KBM-7 (cell line): ENCODE measurements at places on chromosomes 3 and 15.

GRCh38 chr15:75727851-75728715 is 15.4 kb upstream of the CSPG4 start:
- peak; percentile 80 for DNase-seq

DNA sequence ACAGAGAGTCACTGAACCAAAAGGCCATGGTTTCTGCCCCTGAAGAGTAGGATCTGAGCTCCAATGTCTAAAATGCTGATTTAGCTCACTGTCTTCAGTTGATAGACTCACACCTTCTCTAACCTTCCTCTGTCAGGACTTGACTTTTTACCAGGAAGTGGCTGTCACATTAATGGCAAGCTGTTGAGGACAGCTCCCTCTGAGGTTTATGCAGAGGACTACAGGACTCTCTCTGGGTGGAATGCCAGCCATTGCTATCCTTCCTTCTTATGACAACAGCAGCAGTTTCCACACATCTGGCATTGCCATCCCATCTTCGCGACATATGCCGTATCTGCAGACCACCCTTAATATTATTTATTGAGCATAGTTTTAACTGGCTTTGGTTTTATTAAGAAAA is 103.8 kb upstream of the PRICKLE2 start:
- peak; percentile 3 for DNase-seq

- DNase-seq, result no peak
Observed at GRCh38 chr3:129548104-129548965, 5.4 kb downstream of the H1-8 start.

DNA sequence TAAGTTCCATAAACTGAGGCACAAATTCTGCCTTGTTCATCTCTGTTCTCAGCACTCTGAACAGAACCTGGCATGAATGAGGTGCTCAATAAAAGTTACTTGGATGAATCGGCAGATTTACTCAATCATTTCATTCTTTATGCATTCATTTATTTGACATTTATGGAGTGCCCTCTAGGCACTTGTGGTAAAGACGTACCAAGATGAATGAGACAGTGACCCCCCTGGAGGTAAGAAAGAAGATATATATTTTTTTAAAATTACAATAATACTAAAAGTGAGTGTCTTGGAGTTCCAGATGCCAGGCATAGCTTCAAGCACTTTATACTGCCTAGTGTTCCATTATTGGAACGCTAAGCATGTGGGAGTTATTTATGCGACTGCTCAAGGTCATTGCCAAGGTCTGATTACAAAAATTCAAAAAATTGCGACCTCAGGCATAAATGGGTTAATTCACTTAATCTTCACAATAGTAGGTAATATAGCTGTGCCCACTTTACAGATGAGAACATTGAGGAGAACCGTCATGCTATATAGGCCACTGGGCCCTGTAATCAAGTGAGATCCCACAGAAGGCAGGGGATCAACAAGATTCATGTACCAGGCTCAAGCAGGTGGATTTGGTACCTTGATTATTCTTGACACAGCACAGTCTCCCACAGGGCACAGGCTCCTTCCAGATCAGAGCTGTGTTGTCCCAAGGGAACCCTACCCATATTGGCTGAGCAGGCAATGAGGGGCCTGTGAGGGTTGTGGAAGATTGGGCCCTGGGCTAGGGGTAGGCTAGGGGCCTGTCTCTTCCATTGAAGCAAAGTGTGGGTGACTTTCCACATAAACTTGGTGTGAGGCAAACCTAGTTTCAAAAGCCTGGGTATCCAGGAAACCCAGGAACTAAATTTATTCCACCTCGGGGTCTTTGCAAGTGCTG is 10.7 kb downstream of the XIRP1 start:
- no peak for DNase-seq

DNA sequence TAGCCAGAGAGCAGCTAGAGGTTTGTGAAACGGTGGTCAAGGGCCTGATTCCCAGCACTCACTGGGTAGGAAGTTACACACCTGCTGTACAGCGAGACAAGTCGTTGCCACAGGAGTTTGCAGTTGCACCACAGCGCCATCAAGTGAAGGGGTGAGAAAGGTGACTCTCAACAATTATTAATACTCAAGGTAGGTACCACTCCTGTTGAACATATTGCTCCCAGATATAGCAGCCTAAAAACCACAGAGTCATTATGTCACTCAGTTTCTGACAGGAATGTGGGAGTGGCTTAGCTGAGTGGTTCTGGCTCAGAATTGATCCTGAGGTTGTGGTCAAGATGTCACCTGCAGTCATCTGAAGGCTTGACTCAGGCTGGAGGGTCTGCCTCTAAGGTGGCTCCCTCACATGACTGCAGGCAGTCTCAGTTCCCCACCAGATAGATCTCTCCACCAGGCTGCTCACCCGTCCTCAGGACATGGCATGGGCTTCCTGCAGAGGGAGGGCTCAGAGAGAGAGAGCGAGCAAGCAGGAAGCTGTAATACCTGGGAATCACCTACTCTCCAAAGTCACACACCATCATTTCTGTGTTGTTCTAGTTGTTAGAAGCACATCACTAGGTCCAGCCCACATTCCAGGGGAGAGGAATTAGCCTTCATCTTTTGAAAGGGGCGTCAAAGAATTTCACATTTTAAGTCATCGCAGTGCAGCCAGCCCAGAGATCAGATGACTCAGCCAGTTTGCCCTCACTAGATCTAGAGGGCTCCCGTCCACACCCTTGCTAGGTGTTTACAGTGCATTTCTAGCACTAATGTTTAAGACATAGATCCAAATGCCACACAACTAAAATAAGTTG is 17.0 kb upstream of the ANO10 start:
- peak; percentile 38 for DNase-seq

- DNase-seq, result no peak
Observed at GRCh38 chr3:31621314-31621713, 88.6 kb downstream of the STT3B start.

DNA sequence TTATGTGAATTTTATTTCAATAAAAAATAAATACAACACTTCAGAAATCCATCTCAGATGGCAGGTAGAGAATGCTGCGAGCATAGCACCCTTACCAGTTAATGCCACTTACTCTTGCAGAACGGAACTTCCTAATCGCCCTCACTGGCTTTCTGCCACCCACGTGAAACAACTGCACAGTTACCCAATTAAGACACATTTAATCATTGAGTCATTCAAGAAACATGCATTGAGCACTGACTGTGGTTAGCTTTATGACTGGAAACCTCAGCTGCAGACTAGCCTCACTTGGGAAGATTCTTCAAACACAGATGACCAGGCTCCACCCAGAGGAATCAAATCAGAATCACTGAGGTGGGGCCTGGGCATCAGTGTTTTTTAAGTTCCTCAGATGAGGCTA is 5.6 kb upstream of the MFGE8 start:
- peak; percentile 64 for DNase-seq

DNA sequence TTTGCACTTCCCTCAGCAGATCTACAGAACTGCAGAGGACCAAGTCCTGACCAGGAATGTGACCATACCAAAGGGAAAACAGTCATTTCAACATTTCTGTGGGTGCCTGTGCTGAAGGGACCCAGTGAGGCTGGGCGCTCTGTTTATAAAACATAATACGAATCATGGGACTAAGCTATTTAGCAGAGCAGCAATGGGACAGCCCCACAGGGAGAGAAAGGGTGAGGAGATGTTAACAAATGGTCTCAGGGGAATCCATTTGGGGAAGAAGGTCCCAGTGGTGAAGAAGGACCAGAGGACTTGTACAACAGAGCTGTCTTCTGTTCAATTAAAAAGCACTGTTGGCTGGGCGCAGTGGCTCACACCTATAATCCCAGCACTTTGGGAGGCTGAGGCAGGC is 1025.4 kb downstream of the FHIT start:
- DNase-seq, result no peak

GRCh38 chr3:133759740-133760305 is 13.6 kb downstream of the TF start:
- no peak for DNase-seq

GRCh38 chr15:68231102-68231818 is 1.7 kb upstream of the CLN6 start:
- DNase-seq, result no peak

DNA sequence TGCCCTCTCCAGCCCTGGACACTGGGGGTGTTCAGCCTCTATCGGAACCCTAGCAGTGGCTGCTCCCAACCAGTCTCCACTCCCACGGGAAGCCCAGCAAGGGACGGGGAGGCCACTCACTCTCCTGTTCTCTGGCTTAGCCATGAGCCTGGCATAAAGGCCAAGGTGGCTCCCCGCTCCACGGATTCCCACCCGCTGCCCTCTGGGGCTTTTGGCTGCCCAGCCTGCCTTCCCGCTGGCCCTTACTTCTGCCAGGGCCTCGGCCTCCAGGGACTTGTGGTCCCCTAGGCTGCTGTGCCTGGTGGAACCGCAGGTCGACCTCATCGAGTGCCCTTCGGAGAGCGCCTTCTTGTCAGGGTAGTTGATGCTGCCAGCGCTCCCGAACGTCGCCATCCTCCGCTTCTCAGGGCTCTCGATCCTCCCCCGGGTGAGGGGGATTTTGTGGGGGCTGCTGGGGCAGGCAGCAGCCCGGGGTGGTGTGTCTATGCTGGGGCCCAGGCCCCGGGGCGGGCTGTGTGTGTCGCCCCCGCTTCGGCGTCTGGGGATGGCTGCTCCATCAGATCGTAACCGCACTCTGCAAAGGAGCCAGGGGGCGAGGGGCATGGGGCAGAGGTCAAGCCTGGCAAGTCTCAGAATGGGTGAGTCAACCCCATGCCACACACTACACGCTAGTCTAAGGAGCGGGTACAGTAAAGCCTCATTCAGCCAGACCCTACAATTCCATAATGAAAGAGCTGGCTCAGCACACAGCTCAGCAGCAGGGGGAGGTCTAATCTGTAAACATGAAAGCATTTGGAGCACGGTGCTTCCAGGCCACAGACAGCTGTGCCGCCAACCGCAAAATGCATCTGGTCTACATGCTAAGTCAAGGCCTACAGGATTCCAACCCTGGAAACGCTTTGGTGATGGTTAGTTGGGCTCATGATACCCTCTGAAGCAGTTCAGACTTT is 27.3 kb upstream of the RAD18 start:
- no peak for DNase-seq
